ENCODE measurements at places on chromosomes 16 and 17. TPM values are rescaled to one million over a fixed set of nuclear protein-coding genes. Genes with fewer than 3 reads are reported as not detected.

GRCh38 chr17:76370261-76370993 is 14.0 kb upstream of the SPHK1 start:
- DNase-seq = peak; percentile 82

DNA sequence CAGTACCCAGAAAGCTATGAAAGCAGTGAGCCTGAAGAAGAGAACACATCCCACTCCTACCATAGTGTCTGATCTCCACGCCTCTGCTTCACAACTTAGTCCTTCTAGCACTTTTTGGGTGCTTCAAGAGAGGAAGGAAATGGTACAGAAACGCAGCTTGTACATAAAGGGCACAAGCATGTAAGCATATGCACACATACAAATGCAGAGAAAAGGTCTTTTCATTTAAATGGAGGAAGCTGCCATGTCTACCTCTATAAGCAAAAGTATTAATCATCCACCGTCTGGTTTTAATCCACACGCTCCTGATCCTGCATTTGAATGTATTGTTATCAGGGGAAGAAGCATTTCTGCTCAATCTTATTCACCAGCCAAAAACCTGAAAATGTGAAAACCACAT is 100.7 kb downstream of the HIC1 start:
- DNase-seq = no peak

GRCh38 chr17:62657690-62658089 is 30.2 kb downstream of the MRC2 start:
- no peak for DNase-seq

DNA sequence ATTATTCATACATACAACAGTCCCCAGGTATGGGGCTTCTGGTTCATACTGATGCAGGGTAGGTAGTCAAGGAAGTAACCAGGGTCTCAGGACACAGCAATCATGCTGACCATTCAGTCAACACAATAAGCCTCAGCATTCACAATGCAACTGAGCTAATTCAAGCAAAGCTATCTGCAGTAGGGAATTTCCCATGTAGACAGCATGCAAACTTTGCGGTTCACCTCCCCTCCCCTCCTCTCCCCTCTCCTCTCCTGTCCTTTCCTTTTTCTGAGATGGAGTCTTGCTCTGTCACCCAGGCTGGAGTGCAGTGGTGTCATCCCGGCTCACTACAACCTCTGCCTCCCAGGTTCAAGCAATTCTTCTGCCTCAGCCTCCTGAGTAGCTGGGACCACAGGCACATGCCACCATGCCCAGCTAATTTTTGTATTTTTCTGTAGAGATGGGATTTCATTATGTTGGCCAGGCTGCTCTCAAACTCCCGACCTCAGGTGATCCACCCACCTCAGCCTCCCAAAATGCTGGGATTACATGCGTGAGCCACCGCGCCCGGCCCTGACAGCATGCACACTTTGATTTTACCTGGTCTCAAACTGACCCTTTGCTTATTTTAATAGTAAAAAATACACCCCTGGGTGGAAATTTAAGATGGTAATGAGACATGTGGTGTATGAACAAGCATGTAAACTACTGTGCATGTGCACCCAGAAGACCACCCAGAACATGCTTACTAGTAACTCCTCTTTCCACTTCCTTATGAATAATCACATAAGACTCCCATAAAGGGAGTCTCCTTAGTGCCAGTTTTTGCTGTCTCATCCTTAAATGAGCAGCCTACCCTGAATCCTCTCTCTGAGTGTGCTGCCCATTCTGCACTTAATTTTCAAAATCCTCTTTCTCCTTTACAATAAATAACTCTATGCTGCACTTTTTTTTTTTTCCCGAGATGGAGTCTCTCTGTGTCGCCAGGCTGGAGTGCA is 9.3 kb upstream of the RNF135 start:
- no peak for DNase-seq

DNA sequence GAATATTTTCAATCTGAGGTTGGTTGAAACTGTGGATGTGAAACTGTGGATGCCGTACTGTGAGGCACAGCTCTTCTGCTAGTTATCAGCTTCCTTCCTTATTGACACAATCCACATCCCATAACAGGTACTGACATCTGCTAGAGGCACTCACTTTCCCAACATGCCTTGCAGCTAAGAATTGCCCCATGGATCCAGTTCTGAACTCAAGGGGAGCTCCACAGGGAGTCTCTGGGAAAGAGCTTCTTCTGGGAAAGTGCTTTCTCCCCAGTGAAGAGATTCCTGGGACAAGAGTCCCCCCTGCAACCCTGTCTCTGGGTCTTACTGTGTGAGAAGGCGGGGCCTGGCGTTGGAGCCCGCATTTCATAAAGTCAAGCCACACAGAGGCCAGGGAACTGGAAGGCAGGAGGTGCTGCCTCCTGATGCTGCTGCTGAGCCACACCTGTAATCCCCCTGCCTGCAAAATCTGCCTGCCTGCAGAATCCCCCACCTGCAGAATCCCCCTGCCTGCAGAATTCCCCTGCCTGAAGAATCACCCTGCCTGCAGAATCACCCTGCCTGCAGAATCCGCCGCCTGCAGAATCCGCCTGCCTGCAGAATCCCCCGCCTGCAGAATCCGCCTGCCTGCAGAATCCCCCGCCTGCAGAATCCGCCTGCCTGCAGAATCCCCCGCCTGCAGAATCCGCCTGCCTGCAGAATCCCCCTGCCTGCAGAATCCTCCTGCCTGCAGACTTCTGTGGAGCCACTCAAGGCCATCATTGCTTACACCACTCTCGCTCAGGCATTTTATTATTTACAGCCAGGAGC is 305.4 kb downstream of the FOXL1 start:
- no peak for DNase-seq

DNA sequence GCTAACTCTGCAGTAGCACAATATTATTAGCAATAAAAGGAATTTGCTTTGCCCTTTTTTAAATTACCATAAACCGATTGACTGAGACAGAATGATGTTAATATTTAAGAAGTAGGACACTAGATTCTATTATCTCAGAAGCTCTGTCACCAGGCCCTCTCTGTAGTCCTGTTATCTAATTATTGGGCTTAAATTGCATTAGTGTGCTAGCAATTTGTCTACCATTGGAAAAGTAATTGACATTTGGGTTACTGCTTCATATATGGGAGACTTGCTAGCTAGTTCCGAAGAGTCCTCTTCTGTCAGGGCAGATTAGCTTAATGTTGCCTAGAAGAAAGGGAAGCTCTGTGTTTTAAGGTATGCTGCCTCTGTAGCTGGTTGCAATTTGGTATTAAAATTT is 1107.3 kb upstream of the EEF2KMT start:
- no peak for DNase-seq

GRCh38 chr17:55067697-55068439 is 99.3 kb downstream of the STXBP4 start:
- DNase-seq = no peak

- no peak for DNase-seq
These were observed 14.6 kb upstream of the CSNK1D start for GRCh38 chr17:82287868-82288801.

DNA sequence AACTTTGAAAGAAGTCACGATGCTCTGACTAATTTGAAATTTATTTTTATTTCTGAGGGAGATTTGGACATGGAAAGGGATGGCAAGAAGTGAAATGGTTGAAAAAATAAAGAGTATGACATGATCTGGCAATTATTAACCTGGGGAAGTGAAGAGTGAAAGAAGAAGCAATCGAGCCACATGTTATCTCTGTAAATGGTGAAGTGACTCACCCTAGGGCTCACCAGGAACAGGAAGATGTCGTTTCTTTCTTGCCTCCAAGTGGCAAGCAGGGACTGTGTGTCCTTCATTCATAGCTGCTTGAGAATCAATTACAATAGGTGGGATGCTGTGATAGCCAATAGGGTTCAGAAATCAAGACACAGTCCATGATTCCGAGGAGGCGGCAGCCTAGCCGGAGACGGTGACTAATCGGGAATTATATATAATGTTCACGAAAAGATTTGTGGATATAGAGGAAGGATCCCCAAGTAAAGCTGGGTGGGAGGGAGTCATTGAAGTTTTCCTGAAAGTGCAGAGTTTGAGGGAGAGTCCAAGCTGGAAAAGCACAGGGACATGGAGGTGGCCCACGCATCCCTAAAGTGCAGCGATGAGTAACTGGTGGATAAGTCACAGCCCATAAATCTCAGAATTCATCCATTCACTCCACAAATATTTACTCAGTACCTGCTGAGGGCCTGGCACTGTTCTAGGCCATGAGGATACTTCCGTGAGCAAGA is 18.2 kb upstream of the KRT20 start:
- DNase-seq = no peak

The PAQR4 gene
- total RNA-seq = 15.9 TPM

The HYDIN gene
- 0.07 TPM for total RNA-seq

The CHST6 gene
- 1.5 TPM for total RNA-seq

The CAPNS2 gene
- 1.9 TPM for total RNA-seq

The SLFN13 gene
- 6.9 TPM for total RNA-seq

The NPW gene
- 0.46 TPM for total RNA-seq
